ENCODE measurements at places on chromosomes 1 and 21.

- DNase-seq = no peak
Measured at GRCh38 chr21:40964691-40965090, 117.7 kb upstream of the DSCAM start.

GRCh38 chr1:14441302-14441741, 157.2 kb upstream of the KAZN start:
- no peak for DNase-seq

DNA sequence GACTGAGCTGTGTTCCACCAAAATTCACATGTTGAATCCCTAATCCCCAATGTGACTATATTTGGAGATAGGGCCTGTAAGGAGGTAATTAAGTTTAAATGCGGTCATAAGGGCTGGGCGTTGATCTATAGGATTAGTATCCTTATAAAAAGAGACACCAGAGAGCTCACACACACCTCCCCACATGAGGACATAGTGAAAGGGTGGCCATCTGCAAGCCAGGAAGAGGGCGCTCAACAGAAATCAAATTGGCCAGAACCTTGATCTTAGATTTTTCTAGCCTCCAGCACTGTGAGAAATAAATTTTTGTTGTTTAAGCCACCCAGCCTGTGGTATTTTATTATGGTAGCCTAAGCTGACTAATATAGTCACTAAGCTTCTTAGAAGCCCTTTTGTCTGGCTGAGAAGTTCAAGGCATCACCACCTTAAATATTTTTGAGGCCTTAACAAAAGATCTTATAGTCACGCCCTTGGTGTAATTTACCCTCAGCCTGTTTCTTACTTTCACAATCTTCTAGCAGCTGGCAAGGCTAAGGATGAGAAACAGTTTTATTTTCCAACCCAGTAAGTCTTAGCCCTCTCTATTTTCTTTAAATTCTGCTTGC, 28.8 kb downstream of the GORAB start:
- no peak for DNase-seq

DNA sequence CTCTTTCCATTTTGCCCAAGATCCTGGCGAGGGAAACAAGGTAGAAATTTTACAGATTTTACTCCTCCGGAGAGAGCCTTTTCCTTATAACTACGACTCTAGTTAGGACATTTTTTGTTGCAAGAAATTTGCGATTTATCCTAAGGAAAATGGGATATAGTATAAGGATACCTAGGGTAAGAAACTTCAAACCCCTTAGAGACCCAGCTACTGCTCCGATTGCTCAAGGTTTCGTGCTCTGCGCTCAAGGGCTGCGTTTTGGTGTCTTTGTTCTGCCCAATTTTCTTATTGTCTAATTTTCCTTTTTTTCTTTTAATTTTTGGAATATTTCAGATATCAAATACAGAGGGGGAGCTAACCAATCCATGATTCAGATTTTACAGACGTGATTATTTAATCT, 1.5 kb downstream of the TTC3 start:
- DNase-seq = no peak

GRCh38 chr1:53327182-53327913, 522 bp downstream of the LRP8 start:
- DNase-seq = peak; percentile 54

DNA sequence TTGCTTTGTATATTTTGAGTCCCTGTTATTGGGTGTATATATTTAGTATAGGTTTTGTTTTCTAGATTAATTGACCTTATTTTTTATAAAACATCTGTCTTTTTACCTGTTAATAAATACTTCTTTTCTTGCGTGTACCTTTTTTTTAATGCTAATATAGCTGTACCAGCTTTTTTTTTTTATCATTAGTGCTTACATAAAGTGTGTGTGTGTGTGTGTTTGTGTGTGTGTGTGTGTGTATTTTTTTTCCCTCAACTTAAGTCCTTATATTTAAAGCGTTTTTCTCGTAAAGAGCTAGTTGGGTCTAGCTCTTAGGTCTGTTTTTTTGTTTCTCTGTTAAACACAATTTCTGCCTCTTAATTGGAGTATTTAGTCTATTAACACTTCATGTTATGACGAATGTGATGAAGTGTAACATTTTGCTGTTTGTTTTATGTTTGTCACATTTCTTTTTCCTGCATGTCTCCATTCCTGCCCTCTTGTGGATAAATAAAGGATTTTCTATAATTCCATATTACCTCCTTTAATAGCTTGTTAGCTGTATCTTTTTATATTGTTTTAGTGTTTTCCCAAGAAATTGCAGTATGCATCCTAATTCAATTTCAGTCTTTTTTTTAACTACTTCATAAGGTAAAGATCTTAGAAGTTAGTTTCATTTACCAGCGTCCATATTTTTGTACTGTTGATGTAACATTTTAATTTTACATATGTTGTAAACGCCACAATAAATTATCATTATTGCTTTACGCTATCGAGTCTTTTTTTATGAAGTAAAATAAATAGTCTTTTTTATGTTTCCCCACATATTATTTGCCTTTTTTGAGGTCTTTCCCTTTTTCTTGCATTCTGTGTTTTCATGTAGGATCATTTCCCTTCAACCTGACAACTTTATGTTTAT, 4.3 kb downstream of the PRMT2 start:
- peak; percentile 25 for DNase-seq

- DNase-seq = no peak
Measured at GRCh38 chr1:107467286-107467685, 326.4 kb downstream of the NTNG1 start.

DNA sequence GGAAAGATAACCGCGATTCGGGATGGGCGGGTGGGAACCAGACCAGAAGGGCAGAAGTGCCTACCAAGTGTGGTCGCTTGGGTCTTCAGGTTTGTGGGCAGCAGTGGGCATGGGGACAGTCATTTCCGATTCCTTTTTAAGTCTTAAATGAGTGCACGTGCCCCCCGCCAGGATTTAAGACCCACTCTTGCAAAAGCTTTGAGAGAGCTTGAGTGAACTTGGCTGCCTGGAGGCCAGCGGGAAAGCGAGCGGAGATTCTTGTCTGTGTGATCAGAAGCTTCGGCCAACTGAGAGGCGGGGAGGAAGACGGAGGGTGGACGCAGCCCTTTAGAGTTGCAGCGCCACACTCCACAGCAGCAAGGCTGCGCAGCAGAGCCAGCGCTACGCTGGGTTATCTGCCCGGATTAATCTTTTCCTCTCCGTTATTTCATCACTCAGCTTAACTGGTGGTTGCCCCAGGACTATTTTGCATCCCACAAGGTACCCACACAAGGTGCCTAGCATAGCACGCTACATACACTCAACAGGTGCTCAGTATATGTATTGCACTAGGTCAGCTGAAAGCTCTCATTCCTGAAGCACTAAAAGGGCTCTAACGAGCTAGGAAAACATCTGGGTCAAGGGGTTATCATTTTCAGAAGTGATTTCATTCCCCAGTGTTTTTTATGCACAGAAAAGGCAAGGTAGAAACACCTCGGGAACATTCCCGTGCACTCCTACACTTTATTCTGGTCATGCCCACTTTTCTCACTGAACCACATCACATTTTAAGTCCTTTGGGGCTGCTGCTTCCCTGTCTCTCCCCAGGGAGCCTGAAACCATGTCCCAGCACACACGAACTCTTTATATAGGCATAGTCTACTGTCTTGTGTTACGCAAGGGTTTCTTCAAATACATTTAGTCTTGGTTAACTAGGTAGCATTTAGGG, 1.5 kb upstream of the BATF3 start:
- peak; percentile 17 for DNase-seq

- DNase-seq = no peak
Measured at GRCh38 chr1:184163674-184164465, 112.3 kb downstream of the TSEN15 start.

DNA sequence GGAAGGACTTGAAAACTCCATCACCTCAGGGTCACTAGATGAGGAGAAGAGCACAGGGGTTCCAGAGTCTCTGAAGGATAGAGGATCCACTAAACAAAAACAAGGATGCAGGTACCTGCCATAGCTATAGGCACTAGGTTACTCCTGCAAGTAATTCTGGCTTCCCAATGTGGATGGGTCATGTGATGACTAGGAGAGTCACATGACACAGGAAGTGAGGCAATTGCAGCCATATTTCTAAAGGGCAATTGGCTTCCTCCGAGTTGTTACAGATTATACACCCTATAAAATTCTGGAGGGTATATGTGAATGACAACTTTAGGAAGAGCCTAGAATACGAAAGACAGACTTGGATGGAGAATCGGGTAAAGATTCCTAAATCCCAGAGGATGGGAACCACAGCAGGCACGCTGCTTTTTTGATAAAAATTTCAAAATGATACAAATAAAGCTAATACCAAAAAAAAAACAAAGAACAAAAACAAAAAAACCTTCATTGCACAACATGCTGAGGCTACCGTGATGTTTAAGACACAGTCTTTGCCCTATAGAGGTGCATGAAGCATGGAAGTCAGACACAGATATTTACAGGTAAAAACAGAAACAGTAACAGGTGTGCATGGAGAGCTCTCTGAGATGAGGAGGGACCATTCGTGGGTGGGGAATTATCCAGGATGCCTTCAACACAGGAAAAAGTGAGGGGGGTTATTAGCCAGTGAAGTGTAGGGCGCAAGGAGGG, 10.5 kb downstream of the MTX1 start:
- peak; percentile 11 for DNase-seq

DNA sequence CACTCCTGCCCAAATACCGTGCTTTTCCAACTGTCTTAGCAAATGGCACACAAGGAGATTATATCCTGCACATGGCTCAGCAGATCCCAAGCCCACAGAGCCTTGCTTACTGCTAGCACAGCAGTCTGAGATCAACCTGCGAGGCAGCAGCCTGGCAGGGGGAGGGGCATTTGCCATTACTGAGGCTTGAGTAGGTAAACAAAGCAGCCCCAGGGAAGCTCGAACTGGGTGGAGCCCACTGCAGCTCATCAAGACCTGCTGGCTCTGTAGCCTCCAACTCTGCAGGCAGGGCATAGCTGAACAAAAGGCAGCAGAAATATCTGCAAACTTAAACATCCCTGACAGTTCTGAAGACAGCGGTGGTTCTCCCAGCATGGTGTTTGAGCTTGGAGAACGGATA, 70.1 kb upstream of the PTBP2 start:
- DNase-seq = no peak

GRCh38 chr21:37528150-37528937, 161.8 kb downstream of the DYRK1A start:
- DNase-seq = no peak

- no peak for DNase-seq
Measured at GRCh38 chr1:87464022-87464490, 135.4 kb downstream of the LMO4 start.

- DNase-seq = no peak
Measured at GRCh38 chr1:229339520-229339919, 3.3 kb downstream of the CCSAP start.

- peak; percentile 17 for DNase-seq
Measured at GRCh38 chr21:41360072-41360821, 1.6 kb upstream of the MX2 start.
